ENCODE measurements at places on chromosomes 16 and 17.

DNA sequence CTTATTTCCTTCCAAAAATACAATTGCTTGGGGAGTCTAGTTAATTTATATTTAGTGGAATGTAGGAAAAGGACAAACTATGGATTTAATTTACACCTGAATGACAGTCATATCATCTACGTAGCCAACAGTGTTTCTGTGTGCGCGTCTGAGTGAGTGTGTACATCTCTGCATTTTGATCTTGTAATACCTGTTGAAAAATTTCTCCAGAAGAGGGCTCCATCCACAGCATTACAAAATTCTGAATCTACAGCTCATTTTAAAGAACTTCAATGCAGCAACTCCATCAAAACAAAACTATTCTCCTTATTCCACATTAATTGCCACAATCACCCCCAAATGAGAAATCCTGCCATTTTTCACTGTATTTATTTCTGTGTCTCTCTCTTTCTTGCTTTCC, 3.9 kb downstream of the CDH13 start:
- no peak for DNase-seq

- peak; percentile 40 for DNase-seq
Observed at GRCh38 chr16:68082629-68083238, 2.4 kb upstream of the NFATC3 start.

DNA sequence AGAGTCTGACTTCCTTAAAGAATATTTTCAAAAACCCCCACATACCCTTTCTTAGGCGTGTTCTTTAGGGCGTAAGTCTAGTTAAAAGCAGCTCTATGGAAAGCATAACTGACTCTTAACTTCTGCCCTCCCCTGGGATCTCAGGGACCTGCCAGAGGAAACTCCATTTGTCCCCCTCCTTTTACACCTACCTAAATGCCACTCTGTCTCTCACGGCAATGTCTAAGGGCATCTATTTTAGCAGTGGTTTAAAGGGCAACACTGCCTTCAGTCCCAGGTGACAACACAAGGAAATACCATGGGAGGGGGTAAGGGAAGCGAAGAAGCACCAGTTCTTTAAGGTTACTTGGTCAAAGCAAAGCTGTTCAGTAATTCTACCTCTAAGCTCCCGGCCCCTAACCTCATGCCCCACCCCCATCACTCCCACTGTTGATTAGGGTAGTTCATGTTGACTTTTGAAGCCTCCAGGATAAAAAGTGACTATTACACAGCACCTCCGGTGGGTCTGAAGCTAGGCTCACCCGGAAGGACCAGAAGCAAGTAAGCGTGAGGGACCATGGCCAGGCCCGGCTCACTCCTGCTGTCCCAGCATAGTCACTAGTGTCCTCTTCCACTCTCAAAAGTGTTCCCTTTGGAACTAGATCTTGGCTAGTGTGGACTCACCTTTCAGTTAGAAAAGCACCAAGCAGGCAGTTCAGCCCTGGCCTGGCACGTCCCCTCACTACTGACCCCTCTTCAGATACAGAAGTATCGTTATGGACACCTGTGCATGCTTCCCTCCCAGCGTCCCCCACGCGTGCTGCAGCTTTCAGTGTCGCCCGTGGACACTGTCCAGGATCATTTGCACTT, 47.1 kb downstream of the CYTH1 start:
- DNase-seq = no peak

- DNase-seq = no peak
Observed at GRCh38 chr17:67449845-67450755, 73.0 kb downstream of the PITPNC1 start.

DNA sequence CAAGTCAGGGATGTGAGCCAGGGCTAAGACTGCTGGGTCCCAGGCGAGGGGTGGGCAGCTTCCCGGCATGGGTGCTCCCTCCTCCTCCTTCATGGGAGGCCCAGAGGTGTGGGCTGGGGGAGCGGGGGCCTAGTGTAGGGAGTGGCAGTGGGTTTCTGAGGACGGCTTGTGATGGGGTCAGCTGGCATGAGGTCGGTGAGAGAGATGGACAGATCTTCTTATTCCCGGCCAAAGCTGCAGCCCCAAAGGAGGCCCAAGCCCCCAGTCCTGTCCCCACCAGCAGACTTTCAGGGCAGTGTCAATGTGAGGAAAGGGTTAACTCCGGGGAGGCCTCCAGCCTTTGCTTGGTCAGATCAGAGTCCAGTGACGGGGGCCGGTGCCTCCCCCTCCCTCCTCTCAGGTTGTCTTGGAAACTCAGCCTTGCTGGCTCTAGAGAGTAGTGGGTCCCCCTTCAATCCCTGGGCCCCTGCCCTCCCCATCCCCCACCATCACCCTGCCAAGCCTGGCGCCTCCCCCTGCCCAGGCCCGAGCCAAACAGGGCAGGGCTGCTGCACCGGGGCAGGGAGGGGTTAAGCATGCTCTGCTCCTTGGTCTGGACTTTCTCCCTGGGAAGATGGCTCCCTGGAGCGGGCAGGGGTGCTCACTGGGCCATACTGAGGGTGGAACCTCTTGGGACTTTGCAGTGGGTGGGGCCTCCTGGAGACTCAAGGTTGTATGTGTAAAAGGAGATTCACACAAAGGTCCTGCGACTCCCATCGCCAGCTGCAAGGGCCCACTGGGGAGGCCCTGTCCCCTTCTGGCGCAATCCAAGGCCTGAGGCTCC, 12.4 kb downstream of the NAT9 start:
- DNase-seq = peak; percentile 81

- DNase-seq = peak; percentile 50
Observed at GRCh38 chr16:17578981-17579874, 108.5 kb upstream of the XYLT1 start.

DNA sequence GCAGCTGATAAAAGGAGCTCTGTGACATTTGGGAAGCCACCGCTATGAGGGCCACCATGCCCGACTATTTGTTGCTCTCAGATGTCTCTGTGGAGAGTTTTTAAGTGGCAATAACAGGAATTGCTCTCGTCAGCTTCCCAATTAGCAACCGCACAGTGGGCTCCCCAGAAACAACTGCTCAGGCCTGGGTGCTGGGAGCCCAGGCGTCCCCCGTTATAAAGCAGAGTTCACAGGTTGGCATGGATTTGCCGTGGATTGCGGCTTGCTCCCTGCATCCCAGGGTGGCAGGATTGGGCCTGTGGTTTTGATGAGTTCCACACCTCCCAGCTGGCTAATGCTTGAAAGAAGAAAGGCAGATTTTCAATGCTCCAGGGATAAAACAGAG, 289.9 kb downstream of the CPPED1 start:
- no peak for DNase-seq

GRCh38 chr17:72215928-72216327, 95.1 kb downstream of the SOX9 start:
- no peak for DNase-seq

- DNase-seq = no peak
Observed at GRCh38 chr16:85567935-85568334, 45.2 kb upstream of the GSE1 start.

GRCh38 chr16:85364323-85365040, 248.6 kb upstream of the GSE1 start:
- DNase-seq = no peak

GRCh38 chr17:73985466-73986015, 217.9 kb upstream of the RPL38 start:
- DNase-seq = no peak

- no peak for DNase-seq
Observed at GRCh38 chr16:60788631-60789030, 1247.6 kb downstream of the CDH8 start.

- DNase-seq = no peak
Observed at GRCh38 chr17:40457369-40457768, 14.1 kb downstream of the IGFBP4 start.

GRCh38 chr16:89281829-89282228, 64.3 kb downstream of the ZNF778 start:
- DNase-seq = no peak

DNA sequence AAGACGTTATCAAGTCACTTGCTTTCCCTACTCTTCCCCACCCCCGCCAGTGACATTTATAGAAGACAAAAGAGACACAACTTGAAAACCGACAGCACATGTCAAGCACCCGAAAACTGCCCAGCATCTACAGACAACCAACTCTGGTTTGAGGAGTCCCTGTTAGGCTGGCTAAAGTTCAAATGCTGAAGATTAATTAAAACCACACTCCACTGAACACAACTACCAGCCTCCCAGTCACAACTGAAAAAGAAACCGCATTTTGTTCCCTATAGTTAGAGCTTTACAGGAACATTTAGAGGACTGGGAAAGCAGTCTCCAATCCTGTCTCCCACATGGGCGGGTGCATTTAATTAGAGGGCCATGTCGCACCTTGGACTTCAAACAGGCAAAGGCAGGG, 73.0 kb upstream of the COX10 start:
- DNase-seq = no peak

- DNase-seq = no peak
Observed at GRCh38 chr17:17840751-17841591, 4.2 kb upstream of the SREBF1 start.

DNA sequence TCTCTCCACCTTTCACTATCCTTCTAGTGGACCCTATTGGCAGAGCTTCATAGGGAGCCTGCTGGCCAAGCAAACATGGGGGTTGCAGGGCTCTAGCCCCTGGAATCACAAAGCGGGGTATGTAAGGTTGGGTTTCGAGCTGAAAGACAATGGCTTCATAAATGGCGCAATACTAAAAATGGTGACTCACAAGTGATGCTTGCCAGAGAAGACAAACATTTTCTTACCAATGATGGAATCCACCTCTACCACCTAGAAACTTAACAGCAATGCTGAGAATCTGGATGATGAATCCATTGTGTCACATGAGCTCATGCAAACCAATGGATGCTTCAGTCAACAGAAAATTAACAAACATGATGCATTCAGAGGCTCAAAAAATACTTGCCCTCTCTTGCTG, 375.3 kb upstream of the PSMD7 start:
- DNase-seq = no peak

DNA sequence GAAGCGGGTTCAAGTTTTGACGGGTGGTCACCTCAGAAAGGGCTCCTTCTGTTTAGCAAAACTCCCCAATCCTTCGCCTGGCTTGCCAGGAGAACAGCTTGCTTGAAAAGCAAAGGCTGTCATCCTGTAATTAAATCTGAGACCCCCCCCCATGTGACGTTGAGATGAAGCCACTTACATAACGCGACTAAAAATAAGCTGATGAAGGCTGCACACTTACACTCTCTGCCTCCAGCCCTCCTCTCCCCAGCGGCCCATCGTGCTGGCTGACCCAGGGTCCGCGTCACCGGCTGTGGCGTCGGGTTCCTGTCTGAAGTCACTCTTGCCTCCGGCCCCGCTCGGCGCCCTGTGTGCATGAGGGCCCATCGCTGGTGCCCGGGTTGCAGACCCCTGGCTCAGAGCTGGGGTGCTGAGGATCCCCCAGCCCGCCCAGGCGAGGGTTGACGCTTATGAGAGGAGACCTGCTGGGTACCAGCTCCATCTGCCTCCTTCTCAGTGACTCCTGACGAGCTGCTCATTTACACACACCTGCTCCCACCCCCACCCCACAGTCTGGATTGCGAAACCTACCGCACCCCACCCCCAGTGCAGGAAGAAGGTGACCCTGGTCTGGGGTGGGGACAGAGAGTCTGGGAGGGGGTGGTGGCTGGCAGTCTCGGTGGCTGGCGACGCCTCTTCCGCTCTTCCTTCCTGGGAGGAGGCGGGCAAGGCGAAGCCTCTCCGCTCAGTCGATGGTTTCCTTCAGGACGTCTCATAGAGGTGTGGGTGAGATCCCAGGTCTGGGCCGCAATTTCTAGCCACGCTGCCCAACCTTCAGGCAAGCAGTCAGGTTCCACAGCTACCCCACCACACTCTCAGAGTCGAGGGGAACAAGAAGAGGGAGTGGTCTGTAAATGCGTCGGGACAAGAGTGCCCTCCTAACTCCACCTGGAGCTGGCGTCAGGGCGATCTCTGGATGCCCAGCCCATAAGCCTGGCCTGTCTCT, 3.1 kb upstream of the BAIAP2 start:
- DNase-seq = peak; percentile 46

DNA sequence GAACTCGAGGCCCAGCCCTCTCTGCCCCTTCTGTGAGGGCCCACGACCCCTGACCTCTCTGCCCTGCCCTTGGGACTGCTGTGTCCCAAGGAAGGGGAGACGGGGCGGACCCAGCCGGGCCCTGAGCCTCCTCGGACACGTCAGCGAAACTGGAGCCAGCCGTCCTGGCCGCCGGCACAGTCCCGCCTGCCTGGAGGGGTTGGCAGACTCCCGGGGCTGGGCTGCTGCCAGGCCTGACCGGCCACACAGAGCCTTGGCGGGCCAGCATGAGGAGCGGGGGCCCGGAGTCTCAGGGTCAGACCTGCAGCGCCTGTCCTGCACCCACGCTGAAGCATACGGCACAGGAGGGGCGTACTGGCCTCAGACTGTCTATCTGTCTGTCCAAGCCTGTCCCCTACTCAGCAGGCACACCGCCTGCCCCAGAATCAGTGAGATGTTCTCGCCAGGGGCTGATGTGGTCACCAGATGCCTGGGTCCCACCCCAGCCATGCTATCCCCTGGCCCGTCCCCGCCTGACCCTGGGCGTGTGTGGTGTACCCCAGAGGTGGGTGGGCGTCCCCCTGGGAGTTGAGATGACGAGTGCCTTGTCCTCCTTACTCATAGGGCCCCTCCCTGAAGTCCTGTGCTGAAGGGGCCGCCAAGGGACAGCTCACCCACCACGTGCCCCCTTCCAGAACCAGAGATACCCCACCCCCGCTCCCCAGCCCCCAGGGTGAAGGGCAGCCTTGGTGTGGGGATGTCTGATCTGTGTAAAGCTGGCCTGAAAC, 4.7 kb downstream of the VASN start:
- peak; percentile 92 for DNase-seq

DNA sequence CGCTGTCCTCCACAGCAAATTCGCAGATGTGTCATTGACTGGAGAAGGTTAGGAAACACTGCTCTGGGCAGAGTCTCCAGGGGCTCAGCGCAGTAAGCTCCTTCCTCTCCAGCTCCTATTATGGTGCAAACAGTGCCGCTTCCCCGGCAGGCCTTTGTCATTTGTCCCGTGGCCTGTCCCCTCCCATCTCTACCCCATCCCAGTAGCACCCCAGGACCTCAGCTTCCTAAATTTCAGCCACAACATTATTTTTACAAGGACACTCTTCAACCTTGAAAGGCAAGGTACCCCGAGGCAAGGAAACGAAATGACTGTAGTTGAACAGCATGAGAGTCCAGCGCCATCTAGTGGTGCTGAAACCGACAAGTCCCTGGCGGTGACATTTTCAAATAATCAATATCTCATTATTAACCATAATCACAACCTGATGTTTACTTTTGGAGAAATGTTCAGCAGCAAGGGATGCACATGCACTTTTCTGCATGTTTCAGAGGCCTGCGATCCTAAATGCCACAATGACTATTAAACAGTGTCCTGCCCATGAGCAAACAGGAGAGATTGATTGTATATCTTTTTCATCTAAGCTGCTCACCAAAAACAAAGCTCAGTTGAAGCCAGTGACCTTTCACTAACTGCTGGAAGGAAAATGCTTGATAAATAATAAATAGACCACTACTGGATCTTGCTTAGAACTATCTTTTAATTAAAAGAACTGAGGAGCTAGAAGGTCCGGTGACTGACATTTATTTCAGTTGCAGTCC, 16.5 kb downstream of the MRPS23 start:
- peak; percentile 69 for DNase-seq

- DNase-seq = peak; percentile 92
Observed at GRCh38 chr17:4898351-4898750, 985 bp upstream of the C17orf107 start.

- DNase-seq = no peak
Observed at GRCh38 chr17:73349138-73349537, 37.3 kb upstream of the CDC42EP4 start.

GRCh38 chr16:76913046-76913445, 277.9 kb upstream of the MON1B start:
- no peak for DNase-seq

- DNase-seq = no peak
Observed at GRCh38 chr17:36940313-36941264, 3.3 kb downstream of the LHX1 start.

Data from right lobe of liver (tissue), 6 donors.